ENCODE measurements at places on chromosomes 6 and 20.

- DNase-seq, result no peak
These were observed 351.9 kb downstream of the COL12A1 start for GRCh38 chr6:74853991-74854390.

DNA sequence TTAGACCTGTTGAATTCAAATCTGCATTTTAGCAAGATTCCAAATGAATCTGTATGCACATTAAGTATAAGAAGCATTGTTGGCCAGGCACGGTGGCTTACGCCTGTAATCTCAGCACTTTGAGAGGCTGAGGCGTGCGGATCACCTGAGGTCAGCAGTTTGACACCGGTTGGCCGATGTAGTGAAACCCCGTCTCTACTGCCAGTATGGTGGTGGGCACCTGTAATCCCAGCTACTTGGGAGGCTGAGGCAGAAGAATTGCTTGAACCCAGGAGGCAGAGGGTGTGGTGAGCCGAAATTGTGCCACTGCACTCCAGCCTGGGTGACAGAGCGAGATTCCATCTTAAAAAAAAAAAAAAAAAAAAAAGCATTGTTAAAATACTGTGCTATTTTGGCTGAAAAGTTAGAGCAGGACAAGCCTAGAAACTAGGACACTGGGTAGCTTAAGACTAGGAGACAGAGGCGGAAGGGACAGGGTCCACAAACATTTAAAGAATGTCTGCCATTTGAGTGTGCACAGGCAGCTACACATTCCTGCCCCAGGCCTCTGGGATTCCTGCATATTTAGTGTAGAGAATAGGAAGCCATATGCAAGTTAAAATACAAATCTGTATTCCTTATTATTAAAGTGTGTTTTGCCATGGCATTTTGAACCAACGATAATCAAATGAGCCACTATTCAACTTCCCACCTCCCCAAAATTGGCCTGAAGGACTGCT, 45.1 kb upstream of the EEF1A1 start:
- no peak for DNase-seq

DNA sequence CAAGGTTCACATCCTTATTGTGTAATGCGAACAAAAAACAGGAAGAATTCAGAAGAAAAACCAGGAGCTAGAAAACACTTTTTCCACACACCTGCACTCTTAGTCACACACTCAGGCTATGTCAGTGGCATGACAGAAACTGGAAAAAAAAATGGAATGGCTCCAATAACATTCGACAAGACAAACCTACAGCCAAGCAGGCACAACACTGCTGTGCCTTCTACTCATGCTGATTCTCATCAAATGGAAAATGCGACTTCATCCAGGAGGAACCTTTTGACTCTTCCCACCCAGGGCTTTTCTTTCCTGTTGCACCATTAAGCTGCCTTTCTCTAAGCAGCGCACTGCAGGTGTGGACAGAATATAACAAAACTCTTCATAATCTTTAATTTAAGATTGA, 163.2 kb upstream of the BTBD3 start:
- DNase-seq, result no peak

DNA sequence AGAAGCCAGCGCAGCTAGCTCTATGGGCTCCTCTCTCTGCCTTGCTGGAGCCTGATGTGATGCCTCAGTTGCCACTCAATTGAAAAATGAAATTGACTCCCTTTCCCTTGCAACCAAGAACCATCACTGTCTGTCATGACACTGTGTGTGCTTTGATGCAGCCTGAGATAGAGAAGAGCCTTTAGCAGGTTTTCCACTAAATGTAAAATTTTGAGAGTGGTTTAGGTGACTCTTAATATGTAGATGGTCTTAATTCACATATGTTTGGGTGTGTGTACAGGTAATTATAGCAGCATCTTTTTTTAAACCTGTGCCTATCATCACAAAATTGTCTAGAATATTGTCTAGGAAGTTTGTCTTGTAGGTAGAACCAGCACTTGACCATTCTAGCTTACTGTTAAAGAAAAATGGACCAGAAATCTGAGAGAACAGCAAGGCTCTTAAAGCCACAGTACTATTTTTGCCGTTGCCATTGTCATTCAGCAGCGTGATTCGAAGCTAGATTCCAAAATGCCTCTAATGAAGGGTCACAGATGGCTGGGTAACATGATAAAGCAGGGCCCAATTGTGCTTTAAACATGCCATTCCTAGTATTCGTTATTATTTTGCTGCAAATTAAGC, 1.3 kb downstream of the ARFGEF3 start:
- DNase-seq, result no peak

DNA sequence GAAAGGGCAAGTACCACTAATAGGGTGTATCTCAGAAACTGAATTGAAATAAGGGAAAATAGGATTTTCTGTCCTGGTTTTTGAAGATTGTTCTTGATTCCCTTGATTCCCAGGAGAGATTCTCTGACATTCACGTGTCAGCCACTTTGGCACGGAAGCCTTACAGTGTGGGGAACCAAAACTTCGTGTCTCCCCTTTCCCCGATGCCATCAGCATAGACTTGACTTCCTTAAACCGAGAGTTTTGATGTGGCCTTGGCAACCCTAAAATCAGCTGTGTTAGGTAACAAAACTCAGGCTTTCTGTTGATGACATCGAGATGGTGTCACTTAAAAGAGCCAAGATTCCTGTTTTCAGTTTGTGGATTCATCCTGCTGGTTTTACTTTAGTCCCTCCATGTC, 7.5 kb downstream of the HMGN4 start:
- DNase-seq, result no peak

DNA sequence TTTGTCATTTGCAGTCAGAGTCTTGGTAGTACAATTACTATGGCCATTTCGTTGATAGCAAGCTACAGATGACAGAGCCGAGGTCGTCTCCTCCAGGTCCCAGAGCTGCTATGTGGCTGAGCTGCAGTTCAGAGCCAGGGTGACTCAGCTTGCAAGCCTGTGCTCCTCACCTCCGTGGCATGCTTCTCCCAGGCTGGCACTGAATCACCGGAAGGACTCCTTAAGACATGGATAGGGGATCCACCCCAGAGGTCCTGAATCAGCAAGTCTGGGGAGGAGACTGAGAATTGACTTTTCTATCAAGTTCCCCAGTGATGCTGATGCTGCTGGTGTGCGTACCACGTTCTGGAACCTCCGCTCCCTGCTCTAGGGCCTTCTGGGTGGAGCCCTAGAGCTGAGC, 291.2 kb downstream of the CDH26 start:
- no peak for DNase-seq

GRCh38 chr6:33974471-33974870, 170.7 kb upstream of the MLN start:
- no peak for DNase-seq

GRCh38 chr6:44201200-44201599, 15.5 kb upstream of the MYMX start:
- peak; percentile 11 for DNase-seq

Data from left ventricle myocardium superior (tissue), 1 donor.